ENCODE measurements at places on chromosomes 2 and 18. TPM values are rescaled to one million over a fixed set of nuclear protein-coding genes. Genes with fewer than 3 reads are reported as not detected.

- no peaks in the 10 kb centered on the region for H3K27me3 ChIP-seq
- no peak for DNase-seq
- H3K4me3 ChIP-seq, result no peak overlapping the region
Observed at GRCh38 chr2:85709401-85709811, 15.2 kb downstream of the GNLY start.

DNA sequence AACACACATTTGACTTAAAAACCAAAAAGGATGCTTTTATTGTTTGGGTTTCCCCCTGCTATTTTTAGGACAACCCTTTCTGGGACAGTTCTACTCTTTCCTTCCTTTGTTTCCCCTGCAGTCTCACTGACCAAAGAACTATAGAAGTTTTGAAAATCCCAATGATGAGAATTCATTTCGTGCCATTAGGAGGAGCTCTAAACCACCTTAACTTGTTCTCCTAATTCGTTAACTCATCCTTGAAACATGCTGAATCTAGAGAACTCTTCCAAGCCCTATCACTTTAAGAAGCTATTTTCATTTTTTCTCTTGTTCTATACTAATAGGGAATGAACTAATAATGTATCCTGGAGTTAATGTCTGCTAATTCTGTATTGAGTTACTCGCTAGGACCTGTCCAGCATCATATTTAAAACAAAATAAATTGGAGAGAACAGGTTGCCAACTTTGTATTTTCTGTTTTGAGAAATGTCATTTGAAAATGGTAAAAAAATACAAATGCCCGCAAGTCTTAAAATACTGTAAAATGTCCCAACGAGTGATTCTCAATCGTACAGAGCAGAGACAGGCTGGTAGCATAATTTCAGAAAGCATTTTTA lies 62.9 kb downstream of the AFTPH start:
- no peak overlapping the region for H3K27ac ChIP-seq
- H3K4me3 ChIP-seq, result no peak overlapping the region
- DNase-seq, result no peak

GRCh38 chr18:47593744-47594472 lies 336.6 kb downstream of the SMAD2 start:
- H3K4me3 ChIP-seq, result no peak overlapping the region
- H3K27ac ChIP-seq, result no peak overlapping the region
- no peak for DNase-seq
- H3K27me3 ChIP-seq, result no peaks in the 10 kb centered on the region

DNA sequence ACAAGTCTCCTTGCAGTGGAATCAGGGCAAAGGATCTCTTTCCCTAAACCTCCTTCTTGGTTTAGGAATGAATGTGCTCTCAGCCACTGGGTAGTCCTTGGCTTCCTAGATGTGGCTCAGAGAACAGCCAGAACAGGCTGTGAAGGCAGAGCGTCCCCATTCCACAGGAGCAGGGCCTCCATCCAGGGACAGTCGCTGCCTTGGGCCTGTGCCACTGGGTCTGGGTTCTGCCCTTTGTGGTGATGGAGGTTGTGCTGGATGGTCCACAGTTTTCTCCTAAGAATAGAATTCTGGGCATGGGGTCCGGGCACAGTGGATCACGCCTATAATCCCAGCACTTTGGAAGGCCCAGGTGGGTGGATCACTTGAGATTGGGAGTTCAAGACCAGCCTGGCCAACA lies 516.5 kb upstream of the RAB6C start:
- no peaks in the 10 kb centered on the region for H3K4me1 ChIP-seq
- no peaks in the 10 kb centered on the region for H3K36me3 ChIP-seq
- DNase-seq, result no peak
- H3K4me3 ChIP-seq, result no peak overlapping the region
- no peak overlapping the region for H3K27ac ChIP-seq

DNA sequence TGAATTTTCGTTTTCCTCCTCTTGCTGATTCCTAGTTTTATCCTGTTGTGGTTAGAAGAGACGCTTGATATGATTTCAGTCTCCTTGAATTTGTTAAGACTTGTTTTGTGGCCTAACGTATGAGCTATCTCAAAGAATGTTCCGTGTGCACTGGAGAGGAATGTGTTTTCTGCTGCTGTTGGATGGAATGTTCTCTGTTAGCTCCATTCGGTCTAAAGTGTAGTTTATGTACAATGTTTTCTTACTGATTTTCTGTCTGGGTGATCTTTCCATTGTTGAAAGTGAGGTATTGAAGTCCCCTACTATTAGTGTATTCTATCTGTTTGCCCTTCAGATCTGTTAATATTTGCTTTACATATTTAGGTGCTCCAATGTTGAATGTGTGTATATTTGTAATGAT lies 25.9 kb downstream of the COLEC11 start:
- no peak for DNase-seq
- no peaks in the 10 kb centered on the region for H3K36me3 ChIP-seq
- H3K27ac ChIP-seq, result no peak overlapping the region
- no peaks in the 10 kb centered on the region for H3K4me1 ChIP-seq
- no peak overlapping the region for H3K4me3 ChIP-seq

Gene TEKT4
- total RNA-seq, result not detected

Gene RNF181
- 144 TPM for total RNA-seq

Gene TCF23
- not detected for total RNA-seq

Gene RAB27B
- total RNA-seq, result 0.55 TPM

Gene PSD4
- total RNA-seq, result 6.6 TPM

Gene ADGRF3
- total RNA-seq, result not detected

Gene GGCX
- 25.3 TPM for total RNA-seq

Gene NCKAP5
- 0.83 TPM for total RNA-seq

Measured in sigmoid colon (tissue), 7 donors.